ENCODE measurements at places on chromosomes 7 and 10.

DNA sequence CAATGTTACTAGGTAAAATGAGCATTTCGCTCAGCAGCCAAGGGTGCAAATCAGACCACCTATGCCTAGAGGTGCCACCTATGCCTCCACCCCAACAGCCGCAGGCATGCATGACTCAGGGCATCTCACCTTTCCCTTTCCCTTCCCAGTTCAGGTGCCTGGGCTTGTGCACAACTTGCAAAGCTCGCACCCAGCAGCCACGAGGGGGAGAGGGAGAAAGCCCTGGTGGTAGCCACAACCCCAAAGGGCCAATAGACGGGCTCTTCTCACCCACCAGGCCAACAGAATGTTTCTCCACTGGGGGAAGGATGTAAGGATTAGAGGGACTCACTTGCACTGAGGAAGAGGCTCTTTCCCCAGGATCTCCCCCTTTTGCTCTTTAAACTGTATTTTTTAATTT lies 462.3 kb upstream of the PCDH15 start:
- no peak for DNase-seq

DNA sequence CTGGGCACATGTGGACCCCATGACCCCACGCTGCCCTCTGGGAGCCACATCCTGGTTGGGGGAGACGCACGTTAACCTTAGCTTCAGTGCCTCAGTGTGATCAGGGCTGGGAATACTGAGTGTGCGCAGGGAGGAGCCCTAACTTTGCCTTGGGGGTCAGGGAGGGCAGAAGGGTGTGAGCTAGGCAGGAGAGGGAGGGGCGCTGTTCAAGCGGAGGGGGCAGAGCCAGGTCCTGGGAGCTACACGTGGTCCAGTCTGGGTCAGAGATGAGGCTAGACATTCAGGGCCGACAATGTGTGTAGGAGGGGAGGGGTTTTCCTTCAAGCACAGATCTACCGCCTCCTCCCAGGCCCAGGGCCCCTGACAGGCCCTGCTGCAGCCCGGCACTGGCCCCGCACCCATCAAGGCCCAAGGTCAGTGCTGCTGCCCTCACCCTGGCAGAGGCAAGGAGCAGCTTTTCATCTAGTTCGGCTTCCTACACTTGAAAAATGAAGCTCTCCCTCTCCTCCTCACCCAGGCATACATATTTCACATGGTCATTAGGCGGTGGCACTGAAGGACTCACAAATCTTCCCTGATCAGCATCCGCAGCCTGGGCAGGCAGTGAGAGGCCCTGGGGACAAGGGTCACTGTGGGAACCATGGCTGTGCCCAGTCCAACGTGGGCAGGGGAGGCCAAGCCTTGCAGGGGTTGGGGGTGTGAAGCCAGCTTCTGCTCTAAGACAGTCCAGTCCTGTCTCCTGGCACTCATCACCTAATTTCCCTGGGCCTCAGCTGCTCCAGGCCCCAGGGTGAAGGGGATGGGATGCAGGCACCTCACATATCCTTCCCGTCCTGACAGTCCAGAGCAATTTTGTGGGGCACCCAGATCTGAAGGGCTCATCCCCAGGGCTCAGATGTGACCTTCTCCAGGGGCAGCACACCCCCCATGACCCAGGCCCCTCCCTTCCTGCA lies 47.3 kb downstream of the C10orf105 start:
- DNase-seq, result no peak

DNA sequence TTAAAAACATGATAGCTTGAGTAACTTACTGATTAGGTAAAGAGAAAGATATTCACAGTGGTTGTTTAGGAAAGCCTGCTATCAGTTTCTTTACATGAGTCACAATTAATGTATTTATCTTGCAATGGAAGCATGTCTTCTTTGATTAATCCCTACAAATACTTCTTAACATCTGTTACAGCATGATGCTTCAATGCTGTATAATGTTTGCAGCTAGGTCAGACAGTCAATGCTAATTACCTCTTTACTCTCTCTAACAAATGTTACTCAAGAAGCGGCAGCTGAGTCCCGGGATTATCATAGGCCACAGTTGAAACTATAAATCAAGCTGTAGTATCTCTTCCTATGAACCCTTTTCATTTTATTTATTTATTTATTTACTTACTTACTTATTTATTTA lies 33.2 kb downstream of the ACBD5 start:
- DNase-seq, result no peak

- no peak for DNase-seq
Measured at GRCh38 chr10:14312014-14312413, 18.7 kb downstream of the FRMD4A start.

DNA sequence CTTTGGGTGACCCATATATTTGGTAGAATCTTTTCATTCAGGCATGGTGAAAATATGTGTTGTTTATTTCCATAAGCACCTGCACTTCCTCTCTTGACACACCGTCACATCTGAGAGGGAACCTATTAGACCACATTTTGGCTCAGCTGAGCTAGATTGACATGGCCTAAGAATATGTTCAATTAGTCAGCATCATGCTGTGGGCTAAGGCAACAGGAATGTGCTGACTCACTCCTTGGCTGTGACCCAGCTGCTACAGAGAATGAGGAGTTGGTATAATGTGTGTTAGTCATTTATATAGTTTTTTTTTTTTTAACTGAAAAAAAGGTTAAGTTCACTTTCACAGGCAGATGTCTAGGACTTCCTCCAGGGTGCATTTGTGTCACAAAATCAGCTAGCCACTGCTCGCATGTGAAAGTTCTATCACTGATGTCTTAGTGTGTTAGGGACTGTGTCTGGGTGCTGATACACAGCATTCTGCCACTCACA lies 180.6 kb downstream of the SEMA3E start:
- DNase-seq, result peak; percentile 97

DNA sequence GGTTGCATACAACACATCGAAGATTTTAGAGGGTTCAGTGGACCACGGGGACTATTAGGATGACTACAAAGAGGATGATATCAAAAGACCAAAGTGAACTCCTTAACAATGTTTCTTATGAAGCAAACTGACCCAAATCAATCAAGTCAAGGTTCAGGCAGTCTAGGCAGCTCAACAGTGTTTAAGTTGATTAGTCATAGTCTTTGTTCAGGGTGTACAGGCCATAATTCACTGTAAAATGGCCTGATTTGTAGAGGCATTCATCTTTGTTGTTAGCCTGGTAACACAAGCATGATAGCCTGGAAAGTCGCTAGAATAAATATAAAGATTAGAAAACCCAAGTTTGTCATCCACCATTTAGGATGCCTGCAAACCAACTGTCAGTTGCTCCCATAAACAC lies 32.6 kb downstream of the ANTXRL start:
- no peak for DNase-seq

GRCh38 chr7:41698726-41699125 lies 4.2 kb downstream of the INHBA start:
- DNase-seq, result peak; percentile 63

- DNase-seq, result no peak
Measured at GRCh38 chr10:116835658-116836057, 13.6 kb upstream of the ENO4 start.

DNA sequence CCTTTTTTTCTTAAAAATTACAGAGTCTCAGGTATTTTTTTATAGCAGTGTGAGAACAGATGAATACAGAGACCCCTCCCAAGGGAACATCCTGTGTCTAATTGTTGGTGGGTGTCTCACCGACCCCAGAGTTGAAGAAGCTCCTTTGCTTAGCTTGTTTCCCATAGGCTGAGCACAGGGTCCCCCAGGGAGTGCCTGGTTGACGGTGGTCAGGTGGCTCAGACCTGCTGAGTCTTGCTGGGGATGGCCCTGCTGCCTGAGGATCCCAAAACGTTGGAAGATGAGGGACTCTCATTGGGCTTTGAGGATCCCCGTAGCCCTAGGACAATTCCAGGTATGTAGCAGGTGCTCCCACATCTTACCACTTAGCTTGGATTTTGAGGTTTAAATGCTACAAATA lies 19.5 kb downstream of the SCART1 start:
- DNase-seq, result no peak

DNA sequence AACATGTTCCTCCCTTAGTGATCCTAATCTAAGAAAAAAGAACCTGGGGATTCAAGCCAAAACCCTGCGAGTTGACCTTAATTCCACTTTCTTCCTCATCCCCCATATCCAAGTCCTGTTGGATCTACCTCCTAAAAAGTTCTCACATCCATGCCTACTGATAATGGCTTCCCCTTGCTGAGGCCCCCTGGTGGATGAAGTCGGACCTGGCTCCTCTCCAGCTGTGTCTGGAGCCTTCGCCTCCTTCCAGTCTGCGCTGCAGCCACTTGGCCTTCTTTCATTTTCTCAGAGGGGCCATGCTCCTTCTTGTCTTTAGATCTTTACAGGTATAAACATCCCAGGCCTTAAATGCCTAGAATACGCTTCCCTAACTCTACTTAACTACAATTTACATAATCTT lies 8.1 kb downstream of the PDE1C start:
- DNase-seq, result no peak
